Stimulated activated CD4-positive, alpha-beta T cell treated with anti-CD3 and anti-CD28 coated beads, Interleukin-1b, Interleukin-23, amount 100 ng/mL, for 48 hours (primary cell): ENCODE measurements at places on chromosomes 16 and 17.

DNA sequence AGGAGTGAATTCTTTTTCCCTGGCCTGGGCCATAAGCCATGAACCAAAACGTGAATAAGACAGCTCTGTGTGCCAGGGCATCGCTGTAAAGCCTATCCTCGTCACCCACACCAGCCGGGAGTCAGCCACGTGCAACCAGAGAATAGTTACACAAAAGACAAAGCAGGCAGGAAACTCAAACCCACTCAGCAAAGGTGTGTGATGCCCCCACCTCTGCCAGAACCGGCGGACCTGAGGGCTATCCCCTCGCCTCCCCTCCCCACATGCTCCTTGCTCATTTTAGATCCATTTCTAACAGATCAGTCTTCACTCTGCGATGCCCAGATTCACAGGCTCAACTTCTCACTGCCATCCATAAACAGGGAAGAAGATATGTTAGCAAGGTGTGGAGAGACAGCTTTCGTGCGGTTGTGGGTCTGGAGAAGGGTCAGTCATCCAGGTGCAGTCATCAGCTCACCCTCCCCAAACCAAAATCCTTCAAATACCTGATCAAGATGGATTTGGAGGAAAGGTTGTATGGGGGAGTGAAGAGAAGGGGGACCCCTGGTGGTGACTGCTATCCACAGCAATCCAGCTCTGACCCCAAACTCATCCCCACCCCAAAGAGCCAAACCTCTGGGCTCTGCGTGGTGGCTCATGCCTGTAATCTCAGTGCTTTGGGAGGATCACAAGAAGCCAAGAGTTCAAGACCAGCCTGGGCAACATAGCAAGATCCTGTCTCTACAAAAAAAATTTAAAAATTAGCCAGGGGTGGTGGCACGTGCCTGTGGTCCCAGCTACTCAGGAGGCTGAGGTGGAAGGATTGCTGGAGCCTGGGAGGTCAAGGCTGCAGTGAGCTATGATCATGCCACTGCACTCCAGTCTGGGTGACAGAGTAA lies 219.2 kb downstream of the C16orf78 start:
- peak; percentile 22 for DNase-seq

DNA sequence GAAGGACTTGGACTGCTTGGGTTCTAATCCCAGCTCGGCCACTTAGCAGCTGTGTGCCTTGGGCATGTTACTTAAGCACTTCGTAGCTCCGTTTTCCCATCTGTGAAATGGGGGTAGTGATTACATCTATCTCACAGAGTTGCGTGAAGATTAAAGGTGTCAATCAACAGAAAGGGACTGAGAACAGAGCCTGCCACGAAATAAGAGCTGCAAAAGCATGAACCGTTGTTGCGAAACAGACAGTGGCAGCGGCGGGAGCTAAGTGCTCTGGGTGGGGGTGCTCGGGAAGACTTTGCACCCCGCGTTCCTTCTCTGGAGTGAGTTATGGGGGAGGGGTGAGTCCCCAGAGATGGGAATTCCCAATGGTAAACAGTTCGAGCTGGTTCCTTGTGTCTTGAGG lies 79.6 kb upstream of the LHX1 start:
- no peak for DNase-seq

GRCh38 chr16:15547768-15548096 lies 95.2 kb downstream of the MARF1 start:
- no peak for DNase-seq

- DNase-seq = no peak
Observed at GRCh38 chr17:62797959-62798358, 10.2 kb downstream of the MARCHF10 start.

GRCh38 chr17:69300222-69300621 lies 26.7 kb downstream of the ABCA5 start:
- DNase-seq = no peak

DNA sequence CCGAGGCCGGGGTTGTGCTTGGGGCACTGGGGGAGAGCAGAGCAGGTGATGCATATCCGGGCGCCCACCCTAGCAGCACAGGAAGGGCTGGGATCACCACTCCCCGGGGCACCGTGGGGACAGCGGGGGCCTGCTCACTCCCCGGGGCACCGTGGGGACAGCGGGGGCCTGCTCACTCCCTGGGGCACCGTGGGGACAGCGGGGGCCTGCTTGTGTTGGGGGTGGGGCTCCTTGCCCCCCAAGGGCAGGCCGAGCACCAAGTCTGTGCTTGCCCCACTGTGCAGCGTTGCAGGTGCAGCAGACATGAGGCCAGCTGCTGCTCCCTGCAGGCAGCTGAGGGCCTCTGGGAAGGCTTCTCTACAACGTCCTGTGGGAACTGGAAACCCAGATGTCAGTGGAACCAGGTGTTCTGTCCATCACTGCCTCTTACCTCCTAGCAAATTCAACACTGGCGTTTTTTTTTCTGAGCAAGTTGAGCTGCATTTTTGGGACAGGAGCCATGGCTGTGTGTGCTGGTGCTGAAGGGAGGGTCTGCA lies 25.0 kb upstream of the ZNF750 start:
- no peak for DNase-seq
